Fibroblast of skin of left biceps (primary cell): ENCODE measurements at places on chromosomes 7 and 10.

- no peak for DNase-seq
These were observed 29.7 kb downstream of the NUB1 start for GRCh38 chr7:151371266-151371665.

DNA sequence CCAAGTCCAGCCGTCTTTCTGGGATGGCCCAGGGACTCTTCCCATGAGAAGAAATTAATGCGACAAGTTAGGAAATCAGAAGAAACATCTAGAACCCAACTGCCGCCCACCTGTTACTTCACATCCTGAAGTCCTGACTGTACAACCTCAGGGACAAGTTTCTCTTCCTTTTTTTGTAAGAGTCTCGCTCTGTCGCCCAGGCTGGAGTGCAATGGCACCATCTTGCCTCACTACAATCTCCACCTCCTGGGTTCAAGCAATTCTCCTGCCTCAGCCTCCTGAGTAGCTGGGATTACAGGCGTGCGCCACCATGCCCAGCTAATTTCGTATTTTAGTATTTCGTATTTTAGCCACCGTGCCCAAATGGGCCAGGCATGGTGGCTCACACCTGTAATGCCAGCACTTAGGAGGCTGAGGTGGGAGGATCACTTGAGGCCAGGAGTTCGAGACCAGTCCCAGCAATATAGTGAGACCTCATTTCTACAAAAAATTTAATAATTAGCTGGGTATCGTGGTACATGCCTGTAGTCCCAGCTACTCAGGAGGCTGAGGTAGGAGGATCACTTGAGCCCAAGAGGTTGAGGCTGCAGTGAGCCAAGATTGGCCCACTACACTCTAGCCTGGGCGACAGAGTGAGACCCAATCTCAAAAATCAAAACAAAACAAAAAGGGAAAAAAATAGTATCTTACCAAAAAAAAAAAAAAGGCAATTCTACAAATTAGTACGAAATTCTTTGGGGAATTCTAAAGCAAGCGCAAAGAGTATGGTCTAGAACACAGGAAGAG is 20.8 kb downstream of the LAT2 start:
- DNase-seq = no peak

DNA sequence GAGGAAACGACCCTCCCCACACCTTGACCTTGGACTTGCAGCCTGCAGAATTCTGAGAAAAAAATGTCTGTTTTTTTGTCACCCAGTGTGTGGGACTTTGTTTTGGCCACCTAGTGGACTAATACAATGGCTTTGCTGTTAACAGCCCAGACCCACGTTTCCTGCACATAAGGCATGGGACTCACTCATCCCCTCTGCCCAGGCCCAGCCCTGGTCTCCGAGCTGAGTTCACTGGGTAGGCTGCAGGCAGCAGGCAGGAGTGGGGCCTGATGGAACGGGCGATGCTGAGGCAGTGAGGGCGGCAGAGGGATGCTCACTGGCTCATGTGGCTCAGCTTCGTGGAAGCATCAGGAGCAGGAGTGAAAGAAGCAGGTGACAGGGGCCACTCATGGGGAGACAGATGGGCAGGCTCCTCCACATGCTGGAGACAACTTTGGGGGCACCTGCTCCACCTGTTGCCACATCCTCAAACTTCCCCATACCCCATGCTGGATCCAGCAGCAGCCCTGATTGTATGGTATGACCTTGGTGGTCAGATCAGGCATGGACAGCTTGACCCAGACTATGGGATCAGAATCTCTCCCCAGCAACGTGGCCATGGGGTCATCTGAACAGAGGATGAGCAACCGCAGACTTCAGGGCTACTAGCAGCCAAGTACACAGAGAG is 65.8 kb upstream of the ANTXRL start:
- DNase-seq = no peak

- no peak for DNase-seq
These were observed 144.5 kb upstream of the ASAH2 start for GRCh38 chr10:50395851-50396250.

GRCh38 chr10:108327706-108328105 is 1163.2 kb upstream of the SORCS1 start:
- peak; percentile 8 for DNase-seq

- DNase-seq = peak; percentile 79
These were observed 16.7 kb upstream of the CLIP2 start for GRCh38 chr7:74272305-74273038.

DNA sequence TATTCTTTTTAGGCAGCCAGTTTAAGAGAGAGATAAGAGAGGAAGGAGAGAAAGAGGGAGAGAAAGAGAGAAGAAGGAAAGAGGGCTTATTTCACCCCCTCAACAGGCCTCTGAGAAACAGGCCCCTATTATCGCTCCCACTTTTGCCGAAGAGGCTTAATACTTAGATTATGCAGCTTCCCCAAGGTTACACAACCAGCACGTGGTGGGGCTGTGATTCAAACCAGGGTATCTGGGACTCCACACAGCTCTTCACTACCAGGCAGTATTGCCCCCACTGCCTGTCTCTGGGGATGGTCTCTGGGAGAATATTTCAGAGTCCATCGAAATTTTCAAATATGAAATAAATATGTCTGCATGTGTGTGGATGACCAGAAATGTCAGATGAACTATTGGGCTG is 3.0 kb downstream of the GIMAP1 start:
- DNase-seq = no peak

DNA sequence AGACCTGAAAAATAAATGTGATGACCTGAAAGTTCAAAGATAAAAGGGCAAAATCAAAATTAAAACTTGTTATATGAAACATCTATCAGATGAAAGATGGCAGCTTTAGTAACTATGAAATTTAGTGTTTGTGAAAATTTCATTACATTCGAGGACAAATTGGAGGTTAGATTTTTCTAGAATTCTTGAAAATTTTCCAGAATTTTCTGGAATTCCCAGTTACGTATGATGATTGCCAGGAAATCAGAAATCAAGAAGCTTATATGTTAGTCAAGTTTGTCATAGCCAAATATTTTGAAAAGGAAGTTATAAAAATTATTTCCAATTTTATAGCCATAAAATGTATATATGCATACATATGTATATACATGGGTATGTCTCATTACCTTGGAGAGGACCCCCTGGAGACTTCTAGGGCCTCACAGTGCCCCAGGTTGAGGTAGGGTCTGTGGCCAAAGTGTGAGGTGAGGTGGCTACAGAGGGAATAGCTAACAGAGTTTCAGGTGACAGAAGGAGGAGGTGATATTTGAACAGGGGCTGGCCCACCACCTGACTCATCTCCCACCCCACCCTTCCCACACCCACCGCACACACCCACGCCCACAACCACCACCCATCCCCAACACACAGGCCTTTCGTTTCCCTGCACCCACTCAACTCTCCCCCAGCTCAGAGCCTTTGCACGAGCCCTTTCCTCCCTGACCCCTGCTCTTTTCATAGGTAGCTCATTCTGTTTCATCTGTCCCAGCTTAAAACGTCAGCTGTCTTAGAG is 21.5 kb downstream of the C10orf105 start:
- no peak for DNase-seq

DNA sequence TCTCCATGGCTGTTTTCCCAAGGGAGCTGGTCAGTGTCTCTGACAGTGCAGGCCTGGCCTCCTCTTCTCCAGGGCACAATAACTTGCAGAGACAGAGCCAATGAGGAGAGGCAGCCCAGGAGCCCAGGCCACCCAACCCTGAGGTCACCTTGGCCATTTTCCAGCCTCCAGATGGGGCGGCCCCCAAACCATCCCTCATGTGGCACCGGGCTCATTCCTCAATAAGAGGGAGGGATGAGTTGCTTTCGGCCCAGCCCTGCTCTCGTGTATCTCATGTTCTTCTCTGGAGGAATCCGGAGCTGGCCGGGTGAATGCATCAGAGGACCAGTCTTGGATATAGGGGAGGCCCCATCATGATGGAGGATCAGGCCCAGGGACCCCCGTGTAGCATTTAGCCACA is 98.9 kb downstream of the C10orf105 start:
- no peak for DNase-seq
